Suprapubic skin (tissue), 4 donors: ENCODE measurements at places on chromosomes 12 and 14.

DNA sequence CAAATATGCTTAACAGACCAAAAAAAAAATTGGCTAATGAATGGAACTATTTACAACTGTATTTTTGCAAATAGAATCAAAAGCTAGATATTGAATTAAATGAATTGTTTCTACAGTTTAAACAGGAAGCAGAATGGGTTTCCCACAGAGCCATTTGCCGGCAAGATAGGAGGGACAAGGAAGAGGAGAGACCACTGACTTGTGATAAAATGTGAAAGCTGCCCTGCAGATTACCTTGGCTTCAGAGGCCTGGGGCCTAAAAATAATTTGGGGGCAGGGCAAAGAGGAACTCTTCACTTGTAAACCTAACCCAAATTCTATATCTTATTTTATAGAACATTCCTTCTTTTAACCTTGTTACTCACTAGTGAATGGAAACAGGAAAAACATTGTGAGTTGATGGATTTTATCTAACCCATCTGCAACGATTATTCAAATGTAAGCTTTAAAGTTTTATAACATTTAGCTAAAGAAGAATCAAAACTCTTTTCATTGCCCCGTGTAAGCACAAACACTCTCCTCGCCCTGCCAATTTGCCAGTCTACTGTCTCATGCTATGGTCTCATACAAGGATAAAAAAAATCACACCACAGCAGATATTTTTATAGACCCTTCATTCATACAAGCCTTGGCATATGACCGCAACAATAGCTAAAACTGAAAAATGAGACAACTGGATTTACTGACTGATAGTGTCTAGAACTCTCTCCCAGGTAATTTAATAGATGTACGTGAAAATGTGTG is 49.5 kb upstream of the MDM1 start:
- DNase-seq = no peak

GRCh38 chr12:85779768-85780167 is 56.4 kb downstream of the RASSF9 start:
- no peak for DNase-seq

DNA sequence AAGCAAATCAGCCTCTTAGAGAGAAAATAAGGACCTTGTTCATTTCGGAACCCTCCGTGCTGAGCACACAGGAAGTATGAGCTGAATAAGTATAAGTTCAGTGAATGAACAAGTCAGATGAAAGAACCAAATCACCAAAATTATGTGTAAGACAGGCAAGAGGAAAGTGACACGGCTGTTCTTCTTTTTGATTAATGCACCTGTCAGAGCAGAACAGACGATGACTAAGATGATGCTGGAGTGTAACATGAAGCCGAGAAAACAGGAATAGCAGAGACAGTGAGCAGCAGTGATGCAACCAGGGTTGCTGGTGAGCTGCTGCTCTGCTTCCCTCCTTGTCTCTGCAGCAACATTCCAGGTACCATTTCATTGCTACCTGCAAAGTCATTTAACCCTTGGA is 861.1 kb downstream of the GALC start:
- DNase-seq = no peak

GRCh38 chr12:9692909-9693308 is 23.4 kb downstream of the CLEC2D start:
- no peak for DNase-seq

- DNase-seq = no peak
Measured at GRCh38 chr12:14723763-14724162, 27.4 kb upstream of the GUCY2C start.

DNA sequence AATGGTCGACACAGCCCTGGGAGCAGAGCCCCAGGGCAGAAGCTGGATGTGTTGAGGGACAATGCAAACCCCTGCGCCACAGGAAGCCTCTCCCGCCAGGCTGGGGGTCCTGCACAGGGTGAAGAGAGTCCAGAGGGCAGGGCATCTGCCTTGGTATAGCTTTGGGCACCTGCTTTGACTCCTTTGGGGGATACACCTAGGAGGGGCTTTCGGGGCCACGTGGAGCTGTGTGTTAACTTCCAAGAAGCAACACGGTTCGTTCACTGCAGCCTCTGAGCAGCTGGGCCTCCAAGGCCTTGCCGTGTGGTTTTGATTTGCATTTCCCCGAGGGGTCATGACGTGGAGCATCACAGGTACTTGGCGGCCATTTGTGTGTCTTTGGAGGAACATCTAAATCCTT is 5.8 kb upstream of the PUS1 start:
- DNase-seq = no peak

DNA sequence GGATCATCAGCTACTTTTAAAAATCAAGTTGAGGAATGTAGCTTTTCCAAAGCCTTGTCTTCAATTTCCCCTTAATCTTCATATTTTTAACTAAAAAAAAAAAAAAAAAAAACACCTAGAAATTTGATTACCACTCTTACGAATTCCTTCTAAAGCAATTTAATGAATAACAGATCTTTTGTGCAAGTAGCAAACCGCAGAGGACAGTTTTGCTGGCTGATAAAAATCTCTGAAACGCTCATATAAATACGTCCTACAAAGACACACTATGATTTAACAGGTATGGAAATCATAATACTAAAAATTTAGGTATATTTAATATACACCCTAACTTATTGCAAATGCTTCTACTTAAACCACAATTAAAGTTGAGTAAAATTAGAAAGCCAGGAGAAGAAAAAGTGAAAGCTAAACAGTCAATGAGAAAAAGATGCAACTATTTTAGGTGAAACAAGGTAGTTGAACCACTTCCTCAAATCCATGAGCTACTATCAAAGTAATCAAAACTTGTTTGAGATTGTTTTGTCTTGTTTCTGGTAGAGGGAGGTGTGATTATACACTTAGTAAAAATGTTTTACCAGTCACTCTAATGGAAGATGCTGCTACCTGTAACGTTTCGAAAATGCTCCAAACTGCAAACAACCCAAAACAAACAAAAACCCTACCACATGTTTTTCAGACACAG is 2.2 kb downstream of the PAWR start:
- DNase-seq = no peak

GRCh38 chr12:3667485-3667884 is 85.4 kb downstream of the CRACR2A start:
- DNase-seq = no peak

DNA sequence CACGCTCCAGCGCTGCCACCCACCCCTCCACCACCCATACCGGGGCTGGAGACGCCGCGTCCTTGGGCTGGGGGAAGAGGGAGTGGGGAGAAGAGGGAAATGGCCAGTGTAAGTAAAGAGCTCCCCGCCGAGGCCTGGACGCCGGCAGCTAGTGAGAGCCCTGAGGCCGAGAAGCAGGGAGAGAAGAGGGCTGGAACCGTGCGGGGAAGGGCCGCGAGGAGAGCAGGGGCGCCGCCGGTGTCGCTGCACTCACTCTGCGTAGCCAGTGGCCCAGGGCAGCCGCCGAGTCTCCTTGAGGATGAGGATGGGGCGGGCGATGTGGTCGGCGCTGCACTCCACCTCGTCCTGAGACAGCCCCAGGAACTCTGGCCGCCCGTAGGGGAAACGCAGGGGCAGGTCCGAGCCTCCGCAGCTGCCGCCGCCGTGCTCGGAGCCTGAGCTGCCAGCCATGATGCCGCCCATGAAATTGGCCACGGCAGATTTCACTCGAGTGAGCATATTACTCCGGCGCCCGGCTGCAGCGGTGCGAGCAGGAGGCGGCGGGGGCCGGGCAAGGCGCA is 631 bp downstream of the PPM1H start:
- DNase-seq = no peak

- DNase-seq = no peak
Measured at GRCh38 chr12:65188179-65188701, 18.9 kb downstream of the LEMD3 start.

GRCh38 chr12:78018939-78019338 is 188.2 kb downstream of the NAV3 start:
- DNase-seq = no peak

GRCh38 chr12:73180734-73181133 is 908.6 kb downstream of the TRHDE start:
- no peak for DNase-seq

DNA sequence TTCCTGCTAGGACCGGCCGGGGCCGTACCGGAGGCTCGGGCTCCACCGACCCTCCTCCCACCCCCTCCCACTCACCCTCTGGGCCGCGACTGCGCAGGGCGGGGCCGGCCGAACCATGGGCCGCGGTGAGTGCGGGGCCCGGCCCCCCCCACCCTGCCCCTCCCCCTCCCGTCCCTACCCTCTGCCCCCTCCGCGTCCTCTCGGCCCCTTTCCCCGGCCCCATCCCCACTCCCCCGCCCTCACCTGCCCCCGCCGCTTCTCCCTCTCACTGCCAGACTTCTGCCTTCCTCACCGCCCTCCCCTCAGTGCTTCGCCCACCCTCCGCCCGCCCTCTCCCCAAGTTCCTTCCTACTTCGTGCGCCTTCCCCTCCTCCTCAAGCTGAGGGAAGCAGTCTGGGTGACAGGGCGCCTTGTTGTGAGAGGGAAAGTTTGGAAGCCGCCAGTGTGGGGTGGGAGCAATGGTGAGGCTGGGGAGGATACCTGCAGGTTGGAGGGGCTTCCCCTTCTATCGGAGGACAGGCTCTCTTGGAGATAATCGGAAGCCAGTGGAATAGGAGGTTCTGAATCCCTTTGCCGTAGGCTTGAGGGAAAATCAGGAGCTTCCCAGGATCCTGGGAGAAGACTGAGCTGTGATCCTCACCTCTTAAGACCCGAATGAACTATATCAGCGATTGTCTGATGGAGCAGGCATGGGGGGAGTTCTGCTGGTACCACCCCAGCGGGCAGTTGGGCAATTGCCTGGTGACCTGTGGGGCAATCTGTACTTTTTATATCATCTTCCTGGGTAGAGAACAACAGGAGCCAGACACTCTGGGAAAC is 472 bp downstream of the MBD6 start:
- DNase-seq = peak; percentile 85

DNA sequence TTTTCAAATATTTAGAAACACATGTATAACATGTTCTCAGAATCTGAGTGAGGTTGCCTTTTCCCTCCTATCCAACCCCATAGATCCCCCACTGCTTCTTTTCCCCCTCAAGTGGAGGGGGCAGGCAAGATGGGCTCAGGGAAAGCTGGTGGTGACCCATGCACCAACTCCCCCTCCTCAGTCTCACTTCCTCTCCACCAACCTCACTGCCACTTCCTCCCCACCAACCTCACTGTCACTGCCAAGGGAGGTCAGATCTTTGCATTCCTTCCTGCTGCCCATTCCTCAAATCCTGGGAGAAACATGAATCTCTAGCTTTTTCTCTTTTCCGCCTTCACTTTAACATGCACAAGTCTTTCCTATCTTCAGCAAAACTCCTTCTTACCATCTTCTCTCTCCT is 48.7 kb downstream of the SPTB start:
- DNase-seq = no peak

GRCh38 chr14:78029601-78030372 is 140.4 kb upstream of the NRXN3 start:
- no peak for DNase-seq

DNA sequence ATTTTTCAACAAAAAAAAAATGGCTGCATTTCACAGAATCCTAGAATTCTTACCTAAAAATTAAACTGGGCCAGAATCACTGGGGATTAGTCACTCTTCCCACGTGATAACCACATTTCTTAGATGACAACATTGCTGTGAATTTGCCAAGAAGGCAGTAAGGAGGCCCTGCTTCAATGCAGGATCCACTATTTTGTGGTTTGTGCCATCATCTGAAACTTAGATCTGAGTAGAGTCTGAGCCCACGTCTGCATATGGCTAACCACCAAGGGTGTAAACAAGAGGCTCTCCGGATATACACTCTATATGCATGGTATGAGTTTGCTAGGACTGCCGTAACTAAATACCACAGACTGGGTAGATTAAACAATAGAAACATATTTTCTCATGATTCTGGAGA is 24.4 kb upstream of the TBX5 start:
- no peak for DNase-seq

DNA sequence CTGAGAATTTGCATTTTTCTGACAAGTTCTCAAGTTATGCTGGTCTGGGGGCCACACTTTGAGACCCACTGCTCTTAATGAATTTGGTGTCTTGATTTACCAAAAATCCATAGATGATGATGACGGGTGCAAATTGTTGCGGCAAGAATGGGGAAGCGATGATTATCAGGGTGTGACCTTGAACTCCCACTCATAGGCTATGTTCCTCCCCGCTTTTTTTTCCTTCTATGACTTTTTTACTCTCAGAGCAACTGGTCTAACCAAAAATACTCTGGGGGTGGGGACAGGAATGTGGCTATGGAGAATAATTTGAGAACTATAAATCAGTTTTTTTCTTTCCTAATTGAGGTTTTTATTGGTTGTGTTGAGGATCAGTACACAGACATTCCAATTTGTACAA is 83.6 kb downstream of the PPFIBP1 start:
- DNase-seq = no peak

- no peak for DNase-seq
Measured at GRCh38 chr12:58249610-58250009, 308.2 kb downstream of the ATP23 start.

DNA sequence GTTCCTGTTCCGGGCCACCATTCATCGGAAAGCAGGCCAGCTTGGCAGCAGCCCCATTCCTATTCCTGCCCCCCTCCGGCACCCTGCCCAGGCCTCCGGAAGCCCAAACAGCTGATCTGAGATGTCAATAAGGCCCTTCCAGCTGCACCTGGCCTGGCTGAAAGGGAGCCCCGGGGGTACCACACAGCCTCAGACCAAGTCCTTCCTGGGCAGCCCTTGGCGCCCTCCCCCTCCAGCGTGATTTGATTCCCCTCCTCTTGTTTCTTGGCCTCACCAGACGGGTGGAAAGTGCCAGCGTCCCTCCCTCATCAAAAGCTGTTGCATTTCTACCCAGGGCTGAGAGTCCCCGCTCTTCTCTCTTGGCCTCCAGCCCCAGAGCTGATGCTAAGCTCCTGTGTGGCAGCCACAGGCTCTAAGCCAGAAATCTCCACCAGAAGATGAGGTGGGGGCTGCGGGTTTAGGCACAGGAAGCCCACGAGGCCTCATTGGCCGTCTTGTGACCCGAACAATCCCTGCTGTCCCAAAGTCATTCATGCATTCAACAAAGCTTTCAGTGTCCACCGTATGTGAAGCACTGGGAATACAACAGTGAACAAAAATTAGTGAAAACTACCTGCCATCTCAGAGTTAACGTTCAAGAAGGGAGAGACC is 215.4 kb downstream of the SLC41A2 start:
- DNase-seq = no peak

DNA sequence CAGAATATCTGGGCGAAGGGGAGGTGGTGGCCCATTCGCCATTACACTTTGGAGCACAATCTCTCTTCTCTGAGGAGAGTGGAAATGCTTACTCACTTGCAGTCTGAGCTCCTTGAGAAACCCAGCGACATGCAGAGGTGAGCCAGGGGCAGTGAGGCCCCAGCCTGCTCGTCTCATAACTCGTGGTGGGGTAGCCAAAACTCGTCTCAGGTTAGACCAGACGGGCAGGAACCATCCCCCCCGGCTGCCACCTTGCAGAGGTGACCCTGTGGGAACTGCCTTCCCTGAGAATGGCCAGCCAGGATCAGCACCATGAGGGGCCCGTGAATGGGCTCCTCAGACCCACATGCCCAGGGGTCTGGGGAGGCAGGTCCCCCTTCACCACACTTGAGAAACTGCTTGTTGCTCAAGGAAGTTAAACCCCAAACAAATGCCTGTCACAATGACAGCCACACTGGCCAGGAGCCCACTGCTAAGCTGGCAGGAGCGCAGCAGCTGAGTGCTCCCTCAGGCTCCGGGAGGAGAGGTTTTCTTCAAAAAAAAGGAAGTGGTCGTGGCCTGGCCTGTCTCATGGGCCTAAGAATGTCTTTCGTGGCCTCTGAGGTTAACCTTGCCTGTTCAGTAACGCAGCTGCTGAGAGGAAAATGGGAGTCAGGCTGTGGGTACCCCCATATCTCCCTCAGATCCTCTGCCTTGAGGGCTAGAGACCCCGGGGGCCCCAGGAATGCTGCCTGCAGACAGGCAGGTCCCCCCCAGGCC is 9.2 kb upstream of the ALDH2 start:
- no peak for DNase-seq

- no peak for DNase-seq
Measured at GRCh38 chr12:122308811-122309210, 42.5 kb upstream of the VPS33A start.
